ENCODE measurements at places on chromosomes 11 and 22. TPM values are rescaled to one million over a fixed set of nuclear protein-coding genes. Genes with fewer than 3 reads are reported as not detected.

MMP12 gene
- total RNA-seq, result not detected

DNA sequence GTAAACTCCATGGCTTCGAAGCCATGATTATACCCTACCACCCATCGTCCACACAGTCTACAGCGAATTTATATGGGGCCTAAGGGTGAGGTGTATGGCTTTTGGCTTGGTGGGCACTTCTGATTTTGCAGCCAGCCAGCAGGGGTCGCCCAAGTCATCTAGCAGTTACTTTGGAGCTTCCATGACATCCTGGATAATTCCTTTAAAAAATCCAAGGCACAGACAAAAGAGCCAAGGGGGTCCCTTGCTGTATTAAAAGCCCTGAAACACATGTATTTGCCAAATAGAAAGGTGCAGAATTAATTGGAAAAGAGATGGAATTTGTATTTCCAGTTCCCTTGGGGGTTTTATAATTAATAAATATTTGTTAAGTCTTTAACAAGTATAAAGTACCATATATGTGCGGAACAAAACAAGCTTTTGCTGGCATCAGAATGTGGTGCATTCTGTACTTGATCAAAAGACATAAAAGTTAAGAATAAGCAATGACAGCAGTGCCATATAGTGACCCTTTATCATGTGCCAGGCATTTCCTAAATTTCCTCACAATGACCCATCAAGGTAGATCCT lies 132.8 kb upstream of the PITPNB start:
- no peak for DNase-seq

DNA sequence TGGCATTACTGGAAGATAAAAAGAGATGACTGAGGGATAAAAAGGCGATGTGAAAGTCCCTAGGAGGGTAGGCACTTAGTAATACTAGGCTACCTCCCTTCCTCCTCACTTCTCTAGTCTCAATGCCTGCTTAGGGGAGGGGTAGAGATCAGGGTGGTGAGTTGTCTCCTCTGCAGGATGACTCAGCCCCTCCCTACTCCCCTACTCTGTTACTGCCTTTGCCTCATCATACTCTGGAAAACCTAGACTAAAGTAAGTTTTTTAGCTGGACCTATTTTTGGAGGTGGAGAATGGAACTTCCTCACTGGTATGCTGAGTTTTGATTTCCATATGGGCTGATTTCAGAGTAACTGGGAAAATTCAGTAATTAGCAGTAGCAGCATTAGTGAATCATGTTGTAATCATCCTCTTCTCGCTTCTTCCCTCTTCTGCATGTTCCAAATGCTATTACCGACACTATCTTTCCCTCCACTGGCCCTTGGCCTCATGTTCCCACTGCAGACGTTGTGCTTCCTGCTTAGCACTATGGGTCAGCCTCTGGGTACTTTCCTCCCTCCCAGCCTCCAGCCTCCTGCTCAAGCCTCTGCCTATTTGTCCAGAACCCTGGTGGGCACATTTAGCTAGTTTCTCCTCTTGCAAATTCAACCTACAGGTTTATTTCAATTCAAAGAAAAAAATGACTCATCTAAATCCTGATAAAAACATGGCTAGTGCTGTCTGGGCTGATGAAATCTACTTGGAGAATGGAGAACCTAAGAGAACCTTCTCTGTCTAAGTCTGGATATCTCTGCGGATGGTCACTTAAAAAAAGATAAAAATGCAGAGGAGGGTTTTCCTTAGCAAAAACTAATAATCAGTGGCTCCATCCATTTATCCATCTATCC lies 281.7 kb downstream of the ST3GAL4 start:
- DNase-seq, result peak; percentile 86

- no peak for DNase-seq
These were observed 5.1 kb downstream of the GDPD5 start for GRCh38 chr11:75520688-75521087.

DNA sequence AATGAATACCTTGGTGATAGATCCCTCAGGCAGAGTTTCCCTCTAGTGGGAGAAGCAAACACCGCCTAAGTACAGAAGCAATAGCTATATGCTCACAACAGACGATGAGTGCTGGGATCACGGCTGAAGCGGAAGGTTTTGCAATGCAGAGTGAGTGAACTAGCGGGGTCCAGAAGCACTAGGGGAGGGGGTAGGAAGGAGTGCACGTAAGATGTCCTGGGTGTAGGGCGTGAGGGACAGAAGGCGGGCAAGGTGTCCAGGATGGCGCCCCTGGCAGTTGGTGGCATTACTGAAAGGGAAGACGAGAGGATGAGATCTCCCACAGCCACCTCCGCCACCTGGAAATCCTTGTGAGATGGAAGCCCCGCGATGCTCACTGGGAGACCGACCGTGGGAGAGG lies 81.0 kb downstream of the ETS1 start:
- DNase-seq, result no peak

- DNase-seq, result no peak
These were observed 227.0 kb downstream of the GRIK4 start for GRCh38 chr11:120738516-120739046.

DNA sequence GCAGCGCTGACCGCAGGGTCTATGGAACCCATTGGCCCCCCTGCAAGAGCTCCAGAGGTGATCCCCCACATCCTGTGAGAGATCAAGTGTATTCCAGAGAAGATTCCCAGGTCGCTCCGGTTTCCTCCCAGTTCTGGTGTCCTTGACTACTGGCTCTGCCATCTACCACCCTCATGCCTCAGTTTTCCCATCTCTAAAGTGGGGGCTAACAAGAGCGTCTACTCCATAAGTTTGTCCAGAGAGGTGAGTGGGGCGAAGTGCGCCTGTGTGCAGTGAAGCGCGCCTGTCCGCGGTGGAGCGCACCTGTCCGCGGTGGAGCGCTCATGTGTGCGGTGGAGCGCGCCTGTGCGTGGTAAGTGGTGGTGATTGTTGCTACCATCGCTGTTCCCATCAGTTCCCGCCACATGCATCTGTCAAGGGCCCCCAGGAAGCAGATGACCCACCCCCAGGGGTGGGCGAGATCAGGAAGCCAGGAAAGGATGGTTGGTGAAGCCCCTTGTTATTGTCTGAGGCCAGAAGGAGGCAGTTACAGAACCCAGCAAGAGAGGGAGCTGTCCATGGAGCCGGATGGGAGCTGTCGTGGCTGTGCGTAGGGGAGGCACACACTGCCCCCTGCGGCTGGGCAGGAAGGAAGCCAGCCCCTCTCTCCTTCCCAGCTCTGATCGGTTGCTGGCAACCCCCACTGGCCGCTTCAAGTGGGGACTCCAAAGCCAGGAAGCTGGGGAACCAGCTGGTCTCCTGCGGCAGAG lies 73.2 kb upstream of the FGF3 start:
- DNase-seq, result no peak

DNA sequence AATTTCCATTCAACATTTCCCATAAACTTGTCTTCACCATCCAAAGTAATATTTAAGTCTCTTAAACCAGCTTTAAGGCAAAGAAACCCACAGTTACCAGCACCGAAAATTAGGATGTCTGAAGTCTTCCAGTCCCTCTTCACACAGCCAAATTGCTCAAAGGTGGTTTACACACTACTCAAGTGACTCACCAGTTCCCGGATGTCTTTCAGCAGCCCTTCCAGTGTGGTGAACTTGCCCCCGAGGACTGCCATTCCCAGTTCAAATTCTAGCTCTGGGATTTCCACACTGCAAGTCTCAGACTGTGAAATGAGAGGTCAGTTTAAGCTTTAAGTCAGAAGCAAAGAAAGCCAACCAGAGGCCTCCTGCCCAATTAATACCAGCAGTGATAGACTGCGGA lies 5.1 kb downstream of the ZPR1 start:
- DNase-seq, result peak; percentile 48

All from astrocyte (in vitro differentiated cells and primary cell).